ENCODE measurements at places on chromosomes 13 and 19.

DNA sequence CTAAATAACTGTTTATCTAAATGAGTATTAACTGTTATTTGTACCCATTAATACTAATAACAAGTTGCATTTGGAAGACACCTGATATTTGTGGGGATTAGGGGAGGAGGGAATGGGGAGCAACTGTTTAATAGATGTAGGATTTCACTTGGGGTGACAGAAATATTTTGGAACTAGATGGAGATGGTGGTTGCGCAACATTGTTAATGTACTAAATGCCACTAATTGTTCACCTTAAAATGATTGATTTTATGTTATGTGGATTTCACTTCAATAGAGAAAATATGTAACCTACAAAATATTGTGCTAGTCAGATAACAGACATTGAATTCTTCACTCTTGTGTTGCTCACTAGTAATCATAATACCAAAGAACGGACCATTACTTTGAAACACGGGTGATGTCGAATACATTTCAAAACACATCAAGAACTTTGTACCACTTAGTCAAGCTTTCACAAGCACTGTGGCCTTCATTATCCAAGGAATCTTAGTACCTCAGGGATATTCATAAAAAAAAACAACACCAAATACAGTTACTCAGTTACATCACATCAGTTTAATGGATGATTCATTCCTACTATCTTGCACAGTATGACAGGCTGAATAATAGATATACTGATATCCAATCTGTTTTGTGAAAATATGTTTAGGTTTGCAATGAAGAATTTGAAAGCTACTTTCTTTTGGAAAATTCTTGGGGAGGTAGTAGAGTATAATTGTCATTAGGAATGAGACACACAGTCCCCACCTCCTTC lies 721.8 kb downstream of the PCDH9 start:
- no peak for DNase-seq

DNA sequence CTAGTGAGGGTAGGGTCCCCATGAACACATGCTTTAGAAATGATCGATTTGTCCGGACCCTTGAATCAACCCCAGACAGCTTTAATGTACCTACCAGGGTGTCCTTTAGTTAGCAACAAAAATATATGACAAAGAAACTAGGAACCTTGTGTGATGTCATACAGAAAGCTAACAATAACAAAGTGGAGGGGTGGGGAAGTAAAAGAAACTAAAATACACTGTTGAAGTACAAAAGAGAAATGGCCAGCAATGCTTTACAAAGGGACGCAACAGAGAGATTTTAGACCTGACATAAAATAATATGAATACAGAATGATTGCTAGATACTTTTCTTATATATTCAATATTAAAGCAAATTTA lies 40.0 kb downstream of the DZIP1 start:
- DNase-seq, result no peak

DNA sequence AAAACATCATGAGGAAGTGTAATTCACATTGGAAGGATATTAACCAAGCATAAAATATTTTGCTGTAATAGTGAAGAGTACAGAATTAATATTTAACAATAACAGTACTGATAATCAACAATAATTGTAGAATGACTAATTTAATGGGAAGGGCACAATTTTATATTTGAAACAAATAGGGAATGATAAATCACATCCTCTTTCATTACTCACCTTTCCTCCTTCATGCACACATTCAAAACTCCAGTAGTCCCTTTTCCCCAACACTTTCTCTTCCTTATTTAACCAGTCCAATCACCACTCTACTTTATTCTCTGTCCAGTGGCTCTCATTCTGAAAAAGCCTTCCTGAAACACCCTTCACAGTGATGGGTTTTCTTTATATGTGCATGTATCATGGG lies 110.8 kb upstream of the POSTN start:
- no peak for DNase-seq

GRCh38 chr19:4266253-4267000 lies 12.6 kb upstream of the SHD start:
- no peak for DNase-seq

GRCh38 chr13:60335531-60335930 lies 61.5 kb upstream of the TDRD3 start:
- DNase-seq, result peak; percentile 38

DNA sequence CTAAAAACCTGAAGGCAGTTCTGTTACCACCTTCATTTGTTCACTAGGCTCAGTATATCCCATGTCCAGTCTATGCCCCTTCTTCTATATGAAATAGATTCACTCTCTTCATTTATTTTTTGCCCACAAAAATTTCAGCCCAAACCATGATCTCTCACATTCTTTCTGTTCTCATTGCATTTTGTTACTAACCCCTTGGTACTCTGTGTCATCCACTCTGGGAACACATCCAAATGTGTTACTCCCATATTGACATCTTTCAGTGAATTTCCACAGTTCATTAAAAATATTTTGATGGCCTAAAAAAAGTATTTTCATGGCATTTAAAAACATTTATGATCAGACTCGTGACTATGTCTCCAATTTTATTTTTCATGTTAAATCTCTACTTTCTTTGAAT lies 378.9 kb downstream of the SLITRK1 start:
- no peak for DNase-seq

DNA sequence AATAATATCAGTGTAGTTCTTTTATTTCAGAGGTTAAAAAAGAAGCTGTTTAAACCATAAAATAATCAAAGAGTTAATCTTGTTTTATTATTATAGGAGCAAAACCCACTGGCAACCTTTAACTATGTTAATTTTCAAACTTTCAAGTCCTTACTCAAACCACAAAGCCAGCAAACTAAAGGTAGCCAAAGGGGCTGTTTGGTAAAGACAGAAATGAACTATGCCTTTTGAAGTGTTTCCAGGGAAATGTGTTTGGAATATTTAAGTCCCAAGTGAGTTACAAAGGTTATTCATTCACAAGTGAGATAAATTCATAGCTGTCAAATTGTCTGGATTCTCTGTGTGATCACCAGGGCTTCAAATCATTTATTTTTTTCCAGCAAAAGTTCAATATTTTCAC lies 264.7 kb downstream of the MZT1 start:
- DNase-seq, result no peak
